Astrocyte (in vitro differentiated cells and primary cell): ENCODE measurements at places on chromosomes 11 and 22.
A peak's percentile ranks its signal among the peaks of the same experiment; 100 is the strongest.

GRCh38 chr11:47946682-47947559 lies 33.4 kb upstream of the PTPRJ start:
- peak; percentile 97 for DNase-seq

DNA sequence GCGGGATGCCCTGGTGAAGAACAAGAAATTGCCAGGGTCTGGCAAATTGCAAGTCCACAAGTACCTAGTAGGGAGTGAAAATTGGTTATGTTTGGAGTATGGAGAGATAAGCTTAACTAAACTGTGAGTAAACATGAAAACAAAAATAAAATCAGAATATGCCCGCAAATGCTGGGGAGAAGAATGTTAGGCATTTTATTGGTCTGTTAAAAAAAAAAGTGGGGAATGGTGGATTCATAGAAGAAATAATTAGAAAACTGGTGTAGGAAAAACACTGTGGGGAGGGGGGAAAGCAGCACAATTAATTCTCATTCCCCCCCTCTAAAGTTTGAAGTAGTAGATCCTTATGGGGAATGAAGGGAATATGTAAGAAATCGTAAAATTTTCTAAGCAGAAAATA lies 40.6 kb upstream of the HSD17B12 start:
- no peak for DNase-seq

- DNase-seq = no peak
These were observed 2.5 kb upstream of the FXYD6 start for GRCh38 chr11:117878939-117879475.

DNA sequence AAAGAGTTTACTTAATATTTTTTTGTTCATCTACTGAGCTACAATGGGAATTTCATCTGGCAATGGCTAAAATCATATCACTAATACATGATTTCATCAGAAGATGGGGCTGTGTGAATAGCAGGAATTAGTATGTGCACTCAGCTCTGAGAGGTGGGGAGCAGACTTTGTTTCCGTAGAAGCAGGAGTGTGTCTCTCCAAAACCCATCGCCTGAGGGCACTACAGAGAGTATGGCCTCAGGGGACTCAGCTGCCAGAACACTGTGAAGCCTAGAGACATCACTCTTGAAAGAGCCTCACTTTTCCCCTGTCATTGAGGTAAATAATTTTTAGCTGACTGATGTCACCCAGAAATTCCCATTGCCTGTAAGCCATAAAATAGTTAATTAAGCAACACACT lies 261.4 kb upstream of the ISX start:
- no peak for DNase-seq
